ENCODE measurements at places on chromosomes 3 and 15.

GRCh38 chr3:187150599-187150998 is 11.3 kb upstream of the RPL39L start:
- no peak for DNase-seq

DNA sequence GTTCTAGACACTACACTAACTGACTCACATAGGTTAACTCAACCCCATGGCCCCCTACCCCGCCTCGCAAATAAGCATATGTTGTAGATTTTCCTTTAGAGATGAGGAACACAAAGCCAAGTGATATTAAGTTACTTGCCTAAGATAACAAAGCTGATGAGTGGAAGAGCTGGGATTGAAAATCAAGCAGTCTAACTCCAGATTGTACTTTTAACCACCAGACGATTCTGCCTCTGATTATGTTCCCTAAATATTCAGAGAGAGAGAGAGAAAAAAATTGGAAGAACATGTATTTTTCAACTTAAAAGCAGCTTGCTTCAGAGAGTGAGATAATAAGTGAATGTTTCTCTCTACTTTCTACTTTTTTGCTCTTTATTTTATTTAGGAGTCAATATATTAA is 66.9 kb upstream of the THBS1 start:
- DNase-seq, result no peak

DNA sequence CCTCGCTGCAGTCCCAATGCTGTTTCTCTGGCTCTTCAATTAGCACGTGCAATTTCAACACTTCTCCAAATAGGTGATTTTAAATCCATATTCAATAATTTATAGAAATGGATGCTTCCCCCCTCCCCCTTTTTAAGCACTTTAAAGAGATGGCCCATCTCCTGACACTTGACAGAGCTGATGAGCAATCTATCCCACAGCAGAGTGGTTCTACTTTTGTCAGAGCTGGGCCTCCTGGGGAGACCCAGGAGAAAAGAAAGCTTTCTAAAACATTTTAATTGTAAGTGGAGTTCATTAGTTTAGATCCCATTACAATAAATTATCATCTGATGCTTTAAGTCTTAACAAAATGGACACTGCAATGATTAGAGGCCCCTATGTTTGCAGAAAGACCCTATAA is 127.7 kb downstream of the SHQ1 start:
- DNase-seq, result no peak

DNA sequence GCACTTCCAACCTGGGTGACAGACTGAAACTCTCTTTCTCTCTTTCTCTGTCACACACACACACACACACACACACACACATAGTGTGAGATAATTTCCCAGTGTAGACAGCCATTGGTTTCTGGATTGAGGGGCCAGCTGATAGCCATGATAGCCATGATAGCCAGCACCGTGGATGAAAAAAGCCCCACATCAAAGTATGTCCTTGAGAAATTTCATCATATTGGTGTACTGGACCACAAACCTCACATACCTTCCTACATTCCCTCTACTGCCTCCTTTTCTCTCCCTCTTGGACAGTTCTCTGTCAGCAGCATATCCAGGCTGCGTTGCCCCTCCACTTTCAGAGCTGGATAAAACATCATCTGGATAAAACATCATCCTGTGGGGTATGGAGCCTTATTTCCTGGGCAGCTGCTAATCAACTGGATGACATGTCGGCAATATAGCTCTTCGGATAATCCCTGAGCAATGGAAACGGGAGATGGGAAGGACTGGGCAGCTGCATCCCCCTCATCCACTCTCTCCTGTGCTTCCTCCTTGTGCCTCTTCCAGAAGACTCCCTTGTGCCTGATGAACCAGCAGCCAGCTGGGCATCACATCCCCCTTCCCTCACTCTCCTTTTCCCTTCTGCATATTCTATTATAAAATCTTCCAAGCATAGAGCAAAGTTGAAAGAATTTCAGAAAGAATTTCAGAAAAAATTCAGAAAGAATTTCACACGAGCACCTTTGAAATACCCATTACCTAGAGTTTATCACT is 39.3 kb downstream of the GRK7 start:
- no peak for DNase-seq

- DNase-seq, result no peak
Observed at GRCh38 chr15:67820992-67821783, 4.1 kb upstream of the SKOR1 start.

GRCh38 chr3:172591125-172591605 is 67.9 kb upstream of the TNFSF10 start:
- DNase-seq, result no peak

DNA sequence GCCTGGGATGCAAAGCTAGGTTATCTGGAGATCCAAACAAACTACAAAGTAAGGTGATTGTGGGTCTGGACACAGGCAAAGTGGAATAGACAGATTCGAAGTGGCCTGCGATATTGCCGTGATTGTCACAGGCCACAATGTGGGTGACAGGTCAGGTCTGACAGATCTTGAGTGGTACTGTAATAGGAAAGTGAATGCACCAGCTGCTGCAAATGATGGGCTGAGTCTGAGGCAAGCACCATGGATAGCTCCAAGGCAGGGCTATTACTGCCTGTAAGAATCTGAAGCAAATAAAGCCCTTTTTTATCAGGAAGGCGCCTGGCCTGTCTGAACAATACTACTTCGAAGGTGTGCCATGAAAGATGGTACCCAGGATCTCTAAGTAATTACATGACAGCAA is 10.0 kb downstream of the ARMC8 start:
- no peak for DNase-seq

GRCh38 chr3:44041726-44042125 is 200.0 kb upstream of the TOPAZ1 start:
- no peak for DNase-seq

DNA sequence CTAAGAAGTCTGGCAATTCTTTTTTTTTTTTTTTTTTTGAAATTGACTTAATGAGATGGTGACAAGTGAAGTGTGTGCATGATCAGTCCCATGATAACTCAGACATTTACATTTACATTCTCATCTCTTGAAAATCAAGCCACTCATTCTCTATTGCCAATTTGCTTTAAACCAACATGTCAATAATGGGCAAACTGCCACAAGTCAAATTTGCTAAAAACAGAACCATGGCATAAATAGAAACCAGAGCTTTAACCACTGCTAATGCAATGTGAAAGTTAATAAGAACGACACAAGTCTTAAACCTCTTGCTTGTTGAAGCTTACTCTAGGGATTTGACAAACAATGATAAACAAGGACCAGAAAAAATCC is 12.0 kb upstream of the COL8A1 start:
- no peak for DNase-seq

DNA sequence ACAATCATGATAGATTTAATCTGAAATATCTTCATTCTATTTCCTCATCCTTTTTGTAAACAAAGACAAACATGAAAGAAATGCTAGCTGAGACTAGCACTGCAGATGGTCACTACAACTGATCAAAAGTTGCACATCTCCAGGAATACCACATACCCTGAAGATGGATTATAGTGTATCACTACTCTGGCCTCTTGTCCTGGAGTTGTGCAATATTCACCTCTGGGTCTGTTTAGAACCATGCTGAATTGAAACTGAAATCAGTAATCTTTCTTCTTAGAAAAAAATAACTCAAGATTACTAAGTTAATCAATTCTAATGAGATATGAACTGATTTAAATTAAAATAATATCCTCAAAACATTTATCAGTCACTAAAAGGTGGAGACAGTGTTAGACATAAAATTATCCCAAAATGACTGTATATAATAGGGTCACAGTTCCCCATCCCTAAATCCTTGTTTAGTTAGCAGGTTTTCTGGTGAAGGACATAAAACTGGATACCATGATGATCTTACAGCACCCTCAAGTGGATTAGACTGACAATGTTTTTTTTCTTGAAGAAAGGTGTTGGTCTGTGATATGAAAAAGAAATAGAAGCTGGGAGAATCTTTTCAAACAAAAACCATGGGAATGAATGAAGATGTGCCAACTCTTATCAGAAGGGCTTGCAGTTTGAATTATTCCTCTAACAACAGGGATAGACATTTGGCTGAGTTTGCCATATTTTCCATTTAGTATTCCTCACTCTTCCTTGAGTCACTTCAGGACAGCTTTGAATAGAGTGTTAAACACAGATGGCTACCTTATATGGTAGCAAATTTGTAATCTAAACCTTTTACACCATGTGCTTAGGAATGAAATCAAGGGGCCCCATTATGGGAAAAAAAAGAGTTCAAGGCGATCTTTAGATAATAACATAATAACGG is 7.1 kb upstream of the TTC14 start:
- DNase-seq, result no peak

- no peak for DNase-seq
Observed at GRCh38 chr15:73593304-73594074, 39.7 kb downstream of the NPTN start.

GRCh38 chr3:189626286-189626685 is 4.9 kb upstream of the TP63 start:
- DNase-seq, result peak; percentile 9

DNA sequence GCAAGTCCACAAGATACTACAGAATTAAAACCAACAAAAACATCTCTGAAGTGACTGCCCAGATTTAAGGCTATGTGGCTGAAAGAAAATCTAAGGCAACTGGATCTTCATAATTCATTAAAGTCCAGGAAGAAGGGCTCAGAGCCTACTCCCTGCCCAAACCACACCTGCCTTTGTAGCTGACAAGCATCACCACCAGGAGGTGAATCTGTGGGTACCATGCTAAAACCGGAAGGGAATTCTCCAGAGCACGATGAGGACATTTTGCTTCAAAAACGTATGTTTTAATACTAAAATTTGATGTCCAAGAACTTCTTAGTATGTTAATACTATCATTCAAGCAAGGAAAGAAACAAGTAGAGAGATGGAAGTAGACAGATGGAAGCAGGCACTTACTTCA is 495.9 kb upstream of the NECTIN3 start:
- DNase-seq, result no peak

- DNase-seq, result no peak
Observed at GRCh38 chr3:73513260-73513659, 111.5 kb downstream of the PDZRN3 start.

- peak; percentile 37 for DNase-seq
Observed at GRCh38 chr15:89822026-89822425, 7.4 kb upstream of the ANPEP start.

- no peak for DNase-seq
Observed at GRCh38 chr3:47456984-47457383, 18.8 kb downstream of the SCAP start.

GRCh38 chr15:60548101-60548500 is 69.2 kb upstream of the ICE2 start:
- DNase-seq, result no peak

- no peak for DNase-seq
Observed at GRCh38 chr3:20352546-20353179, 166.7 kb upstream of the SGO1 start.

GRCh38 chr3:154970797-154971196 is 109.3 kb upstream of the MME start:
- no peak for DNase-seq

DNA sequence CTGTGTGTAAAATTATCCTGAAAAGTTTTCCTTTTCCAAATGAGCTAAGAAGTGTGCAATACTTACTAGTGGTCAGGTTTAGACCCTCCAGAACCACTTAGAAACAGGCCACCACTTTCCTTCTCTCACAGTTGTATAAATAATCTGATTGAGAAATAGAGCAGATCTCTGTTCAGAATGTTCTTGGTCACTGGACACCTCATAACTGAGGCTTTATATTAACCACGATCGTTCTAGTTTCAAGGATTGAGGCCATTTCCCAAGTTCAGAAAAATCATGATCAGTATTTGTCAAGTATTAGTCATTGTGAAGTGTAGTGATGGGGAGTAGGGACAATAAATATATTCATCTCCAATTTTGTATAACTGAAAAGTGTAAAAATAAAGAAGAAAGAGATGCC is 1.0 kb upstream of the MAP3K13 start:
- DNase-seq, result no peak

DNA sequence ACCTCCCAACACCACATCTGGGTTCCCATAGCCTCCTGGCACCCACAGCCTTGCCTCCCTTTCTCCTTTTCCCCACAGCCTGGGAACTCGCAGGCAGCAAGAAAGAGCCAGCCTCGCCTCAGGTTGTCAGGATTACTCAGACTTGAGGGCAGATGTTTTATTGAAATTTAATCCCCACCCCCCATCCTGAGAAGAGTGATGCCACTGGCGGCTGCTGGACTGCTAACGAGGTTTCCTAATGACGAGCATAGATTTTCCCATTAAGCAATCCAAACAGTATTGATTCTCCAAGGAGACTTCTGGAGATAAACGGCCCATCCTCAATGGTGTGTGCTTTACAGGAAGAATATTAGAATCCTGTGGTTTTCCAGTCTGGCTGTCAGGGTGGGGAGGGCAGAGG is 13.7 kb downstream of the SHF start:
- DNase-seq, result peak; percentile 5

DNA sequence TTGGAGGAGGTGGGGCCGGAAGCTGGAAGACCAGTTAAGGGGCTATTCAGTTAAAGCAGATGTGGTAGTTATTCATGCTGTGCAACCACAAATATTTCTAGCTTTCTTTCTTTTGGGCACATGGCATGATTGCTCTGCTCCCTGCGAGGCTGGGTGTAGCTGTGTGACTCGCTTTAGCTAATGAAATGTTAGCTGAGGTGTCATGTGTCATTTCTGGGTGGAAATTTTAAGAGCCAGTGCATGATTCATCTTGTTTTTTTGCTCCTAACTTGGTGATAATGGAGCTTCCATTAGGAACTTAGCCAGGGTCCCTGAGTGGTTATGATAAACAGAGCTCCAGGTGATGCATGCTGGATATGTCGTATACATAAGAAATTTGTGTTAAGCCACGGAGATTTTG is 300.6 kb downstream of the SATB1 start:
- no peak for DNase-seq

GRCh38 chr15:85485956-85486567 is 105.7 kb downstream of the AKAP13 start:
- peak; percentile 41 for DNase-seq

- DNase-seq, result no peak
Observed at GRCh38 chr3:177195242-177195991, 1.9 kb downstream of the TBL1XR1 start.

- no peak for DNase-seq
Observed at GRCh38 chr3:67559029-67559605, 95.3 kb downstream of the SUCLG2 start.

- DNase-seq, result no peak
Observed at GRCh38 chr15:94097552-94097951, 133.8 kb upstream of the MCTP2 start.

DNA sequence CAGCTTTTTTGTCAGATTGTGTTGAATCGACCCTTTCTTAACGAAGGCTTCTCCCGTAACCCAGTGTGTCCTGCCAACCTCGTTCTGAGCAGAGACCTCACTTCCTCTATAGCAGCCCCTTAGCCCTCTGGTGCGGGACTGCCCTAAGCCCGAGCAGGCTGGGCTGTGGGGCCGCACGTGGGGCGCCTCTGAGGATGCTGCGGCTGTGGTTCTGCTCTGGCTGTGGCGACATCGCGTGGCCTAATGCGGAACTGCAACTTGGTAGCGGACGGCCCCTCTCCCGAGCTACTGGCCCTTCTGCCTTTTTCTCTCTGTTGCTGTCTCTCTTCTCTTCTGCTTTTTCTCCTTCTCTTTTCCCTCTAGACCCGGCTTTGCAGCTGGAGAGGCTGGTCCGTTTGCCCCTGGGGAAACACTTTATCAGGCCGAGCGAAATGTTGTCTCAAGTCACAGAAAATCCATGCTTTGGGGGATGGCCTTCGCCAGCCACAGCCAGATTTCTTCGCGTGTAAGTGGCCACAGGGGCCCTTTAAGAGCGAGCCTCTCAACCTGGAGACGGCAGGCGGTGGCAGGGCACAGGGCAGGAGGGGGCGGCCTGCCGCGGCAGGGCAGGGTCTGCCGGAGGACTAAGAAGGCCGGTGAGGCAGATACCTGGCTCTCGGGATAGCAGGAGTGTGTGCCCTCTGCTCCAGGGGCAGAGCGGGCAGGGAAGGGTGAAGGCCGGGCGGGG is 19.4 kb upstream of the KIF23 start:
- DNase-seq, result peak; percentile 84
